SJCRH30 (cell line): ENCODE measurements at places on chromosomes 7 and 10. TPM values are rescaled to one million over a fixed set of nuclear protein-coding genes. Genes with fewer than 3 reads are reported as not detected.

GFRA1 gene
- 24.3 and 26.5 TPM in 2 replicates for total RNA-seq

DNA sequence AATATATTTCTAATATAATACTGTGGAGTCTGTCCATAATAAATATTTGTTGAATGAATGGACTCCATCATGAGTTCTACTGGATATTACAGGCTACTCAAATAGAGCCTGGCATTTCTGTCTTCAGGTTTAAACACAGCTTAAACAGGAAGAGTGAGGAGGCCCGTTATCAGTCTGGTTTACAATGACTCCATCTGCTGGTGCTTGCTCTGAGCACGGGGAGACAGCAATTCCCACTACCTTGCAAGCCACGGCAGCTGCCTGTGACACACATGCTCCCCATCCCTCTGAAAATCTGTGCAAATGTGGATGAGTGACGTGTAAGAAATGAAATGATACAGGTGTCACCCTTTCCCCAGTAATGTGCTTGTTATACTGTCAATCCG is 293.5 kb upstream of the IMMP2L start:
- no peaks in the 10 kb centered on the region for H3K36me3 ChIP-seq
- no peaks in the 10 kb centered on the region for H3K27me3 ChIP-seq
- no peak overlapping the region for H3K27ac ChIP-seq
- no peak for DNase-seq
- no peaks in the 10 kb centered on the region for H3K4me1 ChIP-seq
- no peak overlapping the region for H3K4me3 ChIP-seq

- H3K36me3 ChIP-seq, result no peaks in the 10 kb centered on the region
- no peaks in the 10 kb centered on the region for H3K27me3 ChIP-seq
- no peak overlapping the region for H3K27ac ChIP-seq
- no peak overlapping the region for H3K4me3 ChIP-seq
- no peak for DNase-seq
These were observed 50.2 kb downstream of the ARHGAP22 start for GRCh38 chr10:48554656-48555055.

- no peaks in the 10 kb centered on the region for H3K36me3 ChIP-seq
- no peaks in the 10 kb centered on the region; the same call in 1 of the 2 replicates for H3K27me3 ChIP-seq
- H3K4me3 ChIP-seq, result peak overlapping the region; percentile 47
These were observed 89.4 kb upstream of the MYL10 start for GRCh38 chr7:101718363-101719122.

- no peak overlapping the region for H3K4me3 ChIP-seq
- H3K27me3 ChIP-seq, result peaks cover 54% of the 10 kb centered on the region
- no peaks in the 10 kb centered on the region for H3K4me1 ChIP-seq
- no peak for DNase-seq
- H3K27ac ChIP-seq, result no peak overlapping the region
- H3K36me3 ChIP-seq, result no peaks in the 10 kb centered on the region
These were observed 249.9 kb upstream of the C7orf33 start for GRCh38 chr7:148340438-148341280.

GJD4 gene
- total RNA-seq, result 1.2 and 1.9 TPM in 2 replicates

MRPS17 gene
- total RNA-seq, result 40.3 TPM in 2 replicates

- H3K4me1 ChIP-seq, result peaks cover 3% of the 10 kb centered on the region; the same call in 1 of the 2 replicates
- no peaks in the 10 kb centered on the region for H3K36me3 ChIP-seq
- no peaks in the 10 kb centered on the region for H3K27me3 ChIP-seq
- H3K4me3 ChIP-seq, result no peak overlapping the region
- H3K27ac ChIP-seq, result no peak overlapping the region
- DNase-seq, result no peak
These were observed 78.3 kb downstream of the LRRC17 start for GRCh38 chr7:102991077-102991539.

CPA1 gene
- total RNA-seq, result 0.81 and 1.1 TPM in 2 replicates

- DNase-seq, result no peak
- no peak overlapping the region for H3K27ac ChIP-seq
- no peaks in the 10 kb centered on the region for H3K4me1 ChIP-seq
- no peaks in the 10 kb centered on the region for H3K27me3 ChIP-seq
- no peaks in the 10 kb centered on the region for H3K36me3 ChIP-seq
These were observed 16.4 kb upstream of the PSMG3 start for GRCh38 chr7:1586126-1586826.

DNA sequence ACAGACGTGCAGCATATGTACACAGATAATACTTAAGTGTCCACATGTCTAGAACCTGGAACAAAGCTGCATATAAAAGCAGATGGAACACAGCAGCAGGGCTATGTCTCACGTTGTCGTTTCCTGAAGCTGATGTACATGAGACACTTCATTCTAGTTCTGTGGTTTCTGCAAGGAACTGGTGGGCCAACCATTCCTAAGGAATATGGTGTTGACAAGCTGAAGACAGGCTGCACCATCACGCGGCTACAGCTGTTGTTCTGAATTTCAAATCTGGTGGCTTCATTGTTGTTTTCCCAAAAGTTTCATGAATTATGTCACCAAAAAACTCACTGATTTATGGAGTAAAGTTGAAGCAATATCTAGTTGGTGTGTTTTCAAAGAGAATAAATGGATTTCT is 33.7 kb downstream of the PRKAG2 start:
- H3K27me3 ChIP-seq, result no peaks in the 10 kb centered on the region
- H3K4me3 ChIP-seq, result no peak overlapping the region
- no peak for DNase-seq
- H3K36me3 ChIP-seq, result no peaks in the 10 kb centered on the region

DNA sequence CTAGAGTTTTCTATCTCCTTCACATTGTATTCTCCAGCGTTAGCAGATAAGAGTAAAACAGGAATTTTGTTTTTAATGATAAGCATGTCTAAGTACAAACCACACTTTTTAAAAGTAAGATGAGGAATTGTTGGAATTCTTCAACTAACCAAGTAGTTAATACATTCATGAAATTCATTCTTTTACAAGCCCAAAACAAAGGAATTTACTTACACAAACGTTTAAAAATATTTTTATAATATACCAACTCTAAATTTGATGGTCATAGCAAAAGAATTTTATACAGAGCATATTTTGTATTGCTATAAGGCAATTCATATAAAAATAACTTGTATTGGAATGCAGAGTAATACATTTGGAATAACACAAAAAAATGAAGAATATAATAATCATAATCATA is 51.3 kb downstream of the TWIST1 start:
- no peaks in the 10 kb centered on the region for H3K36me3 ChIP-seq
- no peak overlapping the region for H3K27ac ChIP-seq
- H3K4me3 ChIP-seq, result no peak overlapping the region
- no peaks in the 10 kb centered on the region for H3K4me1 ChIP-seq

GRCh38 chr10:14580671-14581332 is 193.9 kb downstream of the FAM107B start:
- H3K4me3 ChIP-seq, result no peak overlapping the region
- no peaks in the 10 kb centered on the region for H3K4me1 ChIP-seq
- no peak for DNase-seq
- H3K36me3 ChIP-seq, result no peaks in the 10 kb centered on the region
- H3K27me3 ChIP-seq, result no peaks in the 10 kb centered on the region
- no peak overlapping the region for H3K27ac ChIP-seq

GRCh38 chr10:3935141-3935540 is 150.1 kb upstream of the KLF6 start:
- no peak overlapping the region for H3K27ac ChIP-seq
- no peaks in the 10 kb centered on the region for H3K4me1 ChIP-seq
- no peak for DNase-seq
- H3K27me3 ChIP-seq, result no peaks in the 10 kb centered on the region

DNA sequence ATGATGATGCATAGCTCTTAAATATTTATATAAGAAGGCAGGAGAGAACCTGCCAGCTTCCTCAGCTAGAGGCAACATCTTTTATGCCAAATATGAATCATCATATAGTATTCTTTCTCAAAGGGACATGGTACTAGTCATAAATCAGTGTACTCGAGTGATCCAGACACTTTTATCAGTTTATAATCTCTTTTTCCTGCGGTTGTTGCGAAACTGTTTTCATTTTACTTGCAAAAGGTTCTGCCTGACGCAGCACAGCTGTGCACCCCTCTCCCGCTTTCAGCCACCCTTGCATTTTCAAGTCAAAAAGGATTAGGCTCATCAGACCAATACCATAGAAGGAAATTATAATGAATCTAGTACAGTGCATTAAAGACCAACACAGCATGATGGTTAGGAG is 332.3 kb upstream of the PRKCQ start:
- no peaks in the 10 kb centered on the region for H3K27me3 ChIP-seq
- H3K36me3 ChIP-seq, result no peaks in the 10 kb centered on the region
- no peaks in the 10 kb centered on the region for H3K4me1 ChIP-seq
- H3K4me3 ChIP-seq, result no peak overlapping the region
- H3K27ac ChIP-seq, result no peak overlapping the region

DNA sequence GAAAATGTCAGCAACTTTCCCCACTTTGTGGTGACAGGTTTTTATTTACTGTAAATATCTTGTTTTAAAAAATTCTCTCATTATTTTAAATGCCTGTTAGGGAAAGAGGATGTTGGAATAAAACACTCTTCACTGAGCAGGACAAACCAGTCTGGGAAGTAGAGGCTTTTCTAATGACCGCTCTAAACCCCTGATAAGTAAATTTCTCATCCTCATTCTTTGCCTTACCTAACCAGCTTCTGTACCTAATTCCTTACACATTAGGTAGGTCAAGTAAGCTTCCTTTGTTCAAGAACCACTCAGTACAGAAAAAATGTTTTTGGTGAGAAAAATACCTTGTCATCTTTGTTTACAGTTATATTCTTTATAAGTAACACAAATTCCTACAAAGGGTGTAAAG is 143.6 kb downstream of the GPR85 start:
- DNase-seq, result no peak
- no peaks in the 10 kb centered on the region for H3K4me1 ChIP-seq
- no peak overlapping the region for H3K4me3 ChIP-seq
- no peaks in the 10 kb centered on the region for H3K27me3 ChIP-seq
- no peak overlapping the region for H3K27ac ChIP-seq

TRPV6 gene
- total RNA-seq, result not detected in 2 replicates

TMEM229A gene
- not detected in 2 replicates for total RNA-seq

DNA sequence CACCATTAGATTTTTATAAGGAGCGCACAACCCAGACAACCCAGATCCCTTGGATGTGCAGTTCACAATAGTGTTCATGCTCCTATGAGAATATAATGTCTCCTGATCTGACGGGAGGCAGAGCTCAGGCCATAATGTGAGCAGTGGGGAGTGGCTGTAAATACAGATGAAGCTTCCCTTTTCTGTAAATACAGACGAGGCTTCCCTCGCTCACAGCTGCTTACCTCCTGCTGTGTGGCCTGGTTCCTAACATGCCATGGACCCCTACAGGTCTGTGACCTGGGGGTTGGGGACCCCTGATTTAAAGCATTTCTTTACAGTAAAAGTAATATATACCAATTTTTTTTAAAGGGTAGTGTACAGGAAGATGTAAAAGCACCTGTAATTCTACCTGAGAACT is 33.2 kb downstream of the HELLS start:
- no peaks in the 10 kb centered on the region for H3K4me1 ChIP-seq
- no peak overlapping the region for H3K27ac ChIP-seq
- no peaks in the 10 kb centered on the region for H3K27me3 ChIP-seq
- no peak for DNase-seq
- peaks cover 33% of the 10 kb centered on the region for H3K36me3 ChIP-seq
- H3K4me3 ChIP-seq, result no peak overlapping the region

GRCh38 chr7:74040101-74040790 is 12.3 kb downstream of the ELN start:
- H3K27ac ChIP-seq, result peak overlapping the region; percentile 77
- H3K4me1 ChIP-seq, result peaks cover 58% of the 10 kb centered on the region
- H3K27me3 ChIP-seq, result no peaks in the 10 kb centered on the region
- no peak overlapping the region for H3K4me3 ChIP-seq
- H3K36me3 ChIP-seq, result 0 out of 2 replicates have a peak, but pooled peaks cover 3% of the 10 kb centered on the region

DNA sequence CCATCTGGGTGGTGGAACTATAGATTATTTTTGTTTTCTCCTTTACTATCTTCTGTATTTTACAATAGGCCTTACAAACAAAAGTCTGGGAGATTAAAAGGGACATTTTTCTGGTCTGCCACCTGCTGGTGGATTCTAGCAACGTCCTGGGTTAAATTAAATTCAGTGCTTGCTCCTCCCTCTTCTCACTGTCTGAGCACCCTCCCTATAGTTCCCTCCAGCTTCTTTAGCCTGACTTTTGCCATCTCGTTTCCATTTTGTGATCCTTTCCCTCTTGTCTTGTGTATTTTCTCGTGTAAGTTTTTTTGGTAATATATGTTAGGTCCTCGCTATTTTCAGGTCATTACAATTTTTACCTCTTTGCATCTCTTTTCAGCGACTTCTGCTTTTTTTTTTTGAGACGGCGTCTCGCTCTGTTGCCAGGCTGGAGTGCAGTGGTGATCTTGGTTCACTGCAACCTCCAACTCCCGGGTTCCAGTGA is 16.1 kb downstream of the ANKRD16 start:
- H3K36me3 ChIP-seq, result no peaks in the 10 kb centered on the region
- no peaks in the 10 kb centered on the region for H3K4me1 ChIP-seq
- DNase-seq, result peak; percentile 29
- H3K27ac ChIP-seq, result no peak overlapping the region
